MG63 (cell line): ENCODE measurements at places on chromosomes 16 and 17.

DNA sequence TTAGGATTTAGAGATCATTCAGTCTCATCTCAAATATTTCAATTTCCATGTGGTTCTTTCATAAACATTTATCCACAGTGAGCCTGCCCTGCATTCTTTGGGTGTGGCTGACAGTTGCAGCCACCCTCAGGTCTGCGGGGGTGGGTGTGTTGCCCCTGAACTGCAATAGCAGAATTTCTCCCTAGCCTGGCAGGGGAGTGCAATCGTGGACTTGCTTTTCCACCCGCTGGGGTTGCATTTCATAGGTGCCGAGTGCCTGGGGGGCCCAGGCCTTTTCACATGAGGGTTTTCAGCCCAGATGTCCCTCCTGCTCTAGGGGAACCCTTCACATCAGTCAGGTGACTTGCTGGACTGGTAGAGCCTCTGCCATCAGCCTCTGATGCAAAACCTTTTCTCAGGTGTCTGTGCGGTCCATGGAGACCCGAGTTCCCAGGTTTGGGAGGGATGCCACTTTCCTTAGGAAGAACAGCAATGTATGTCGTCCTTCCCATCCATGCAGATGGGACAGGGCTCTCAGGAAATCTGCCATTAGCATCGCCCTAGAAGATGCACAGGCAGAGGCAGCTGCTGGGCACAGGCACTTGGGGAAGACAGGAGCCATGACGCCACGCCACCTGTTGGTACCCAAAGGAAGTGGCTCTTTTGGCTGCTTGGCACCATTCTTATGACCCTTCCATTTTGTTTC lies 2.4 kb upstream of the USP36 start:
- DNase-seq = peak; percentile 47

- DNase-seq = no peak
Measured at GRCh38 chr17:10757067-10757466, 27.2 kb upstream of the TMEM220 start.

DNA sequence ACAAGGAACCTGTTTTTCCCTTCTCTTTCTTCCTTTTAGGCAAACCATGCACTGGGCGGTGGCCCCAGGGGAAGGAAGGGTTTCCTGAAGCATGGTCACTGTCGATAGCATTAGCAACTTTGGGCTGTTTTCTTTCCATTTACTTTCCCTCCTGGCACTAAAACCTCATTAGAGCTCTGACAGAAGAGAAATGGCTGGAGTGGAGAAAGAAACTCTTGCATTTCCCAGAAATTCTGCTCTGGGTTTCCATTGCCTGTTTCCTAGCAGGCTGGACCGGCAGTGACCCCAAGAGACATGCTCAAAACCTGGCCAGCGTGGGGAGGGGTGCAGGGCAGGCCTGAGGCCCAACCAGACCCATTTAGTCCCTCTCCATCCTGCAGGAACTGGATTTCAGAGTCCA lies 230.7 kb upstream of the CCL2 start:
- no peak for DNase-seq

DNA sequence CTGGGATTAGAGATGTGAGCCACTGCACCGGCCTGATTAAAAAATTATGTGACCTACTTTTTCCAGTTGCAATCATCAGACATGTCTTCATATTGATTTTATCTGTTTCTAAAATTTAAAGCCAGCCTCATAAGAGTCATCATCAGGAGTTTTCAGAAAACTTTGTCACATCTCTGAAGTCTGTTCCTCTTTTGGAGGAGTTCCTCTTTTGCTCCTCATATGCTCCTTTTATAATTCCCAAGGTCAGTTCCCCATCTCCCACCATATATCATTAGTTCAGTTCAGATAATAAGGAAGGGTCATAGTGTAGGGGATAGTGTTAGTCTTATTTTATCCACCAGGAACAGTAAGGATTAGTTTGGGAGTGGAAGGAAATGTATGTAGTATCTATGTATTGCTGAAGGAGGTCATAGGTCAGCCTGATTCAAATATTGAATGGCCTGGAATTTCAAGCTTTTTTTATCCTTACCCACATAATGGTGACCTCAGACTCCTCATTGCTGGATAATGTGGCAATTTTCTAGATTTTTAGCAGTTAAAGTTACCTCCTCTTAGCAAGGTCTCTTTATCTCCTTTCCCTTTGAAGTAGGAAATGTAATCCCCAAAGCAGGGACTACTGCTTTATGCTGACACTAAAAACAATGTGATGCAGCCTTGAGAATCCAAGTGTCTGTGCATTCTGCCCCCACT lies 13.8 kb upstream of the DUSP14 start:
- DNase-seq = no peak

- no peak for DNase-seq
Measured at GRCh38 chr16:81535679-81536360, 91.2 kb downstream of the CMIP start.

- DNase-seq = no peak
Measured at GRCh38 chr17:28900986-28901726, 1.7 kb downstream of the DHRS13 start.

GRCh38 chr16:7887316-7887715 lies 554.7 kb downstream of the RBFOX1 start:
- DNase-seq = no peak

DNA sequence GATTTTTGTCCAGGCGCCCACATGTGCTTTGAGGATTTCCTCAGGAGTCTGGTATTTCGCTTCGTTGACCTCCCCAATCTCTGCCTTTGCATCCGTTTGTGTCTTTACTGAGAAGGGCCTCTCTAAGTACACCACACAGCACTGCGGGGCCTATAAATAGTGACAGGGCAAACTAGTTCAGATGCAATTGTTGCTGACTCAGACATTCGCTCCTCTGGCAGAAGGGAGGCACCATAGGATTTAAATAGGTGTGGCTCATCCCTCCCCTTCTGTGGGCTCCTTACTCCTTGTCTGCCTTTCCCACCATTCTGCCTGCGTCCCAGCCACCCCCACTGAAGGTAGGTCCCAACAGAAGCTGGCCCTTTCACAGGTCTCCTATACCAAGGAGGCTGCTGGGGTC lies 192.3 kb downstream of the SHISA9 start:
- no peak for DNase-seq

DNA sequence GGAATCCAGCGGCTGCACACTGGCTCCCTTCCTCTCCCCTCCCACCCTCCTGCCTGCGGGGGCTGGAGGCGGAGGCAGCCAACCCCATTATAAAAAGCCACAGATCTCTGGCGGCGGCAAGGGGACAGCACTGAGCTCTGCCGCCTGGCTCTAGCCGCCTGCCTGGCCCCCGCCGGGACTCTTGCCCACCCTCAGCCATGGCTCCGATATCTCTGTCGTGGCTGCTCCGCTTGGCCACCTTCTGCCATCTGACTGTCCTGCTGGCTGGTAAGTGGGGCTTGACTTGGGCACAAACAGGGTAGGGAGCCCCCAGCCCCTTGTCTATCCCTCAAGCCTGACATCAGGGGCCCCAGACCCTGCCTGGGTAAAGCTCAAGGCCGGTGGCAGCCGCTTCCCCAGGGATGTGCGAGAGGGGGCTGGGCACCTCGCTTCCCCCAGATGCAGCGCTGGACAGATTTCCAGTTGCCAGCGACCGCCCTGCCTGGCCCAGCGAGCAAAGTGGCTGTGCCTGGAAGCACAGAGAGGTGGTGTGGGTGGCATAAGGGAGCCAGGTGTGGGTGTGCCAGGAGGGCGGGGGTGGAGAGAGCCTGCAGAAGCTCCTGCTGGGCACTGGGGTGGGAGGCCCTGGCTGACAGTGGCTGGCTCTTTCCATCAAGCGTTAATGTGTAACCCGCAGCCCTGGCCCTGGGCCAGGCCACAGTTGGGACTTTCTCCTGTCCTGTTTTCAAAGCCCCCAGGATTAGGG lies at the start of gene CX3CL1:
Gene CX3CL1, plus strand, starts transcription at position 119 of the 745 bp plus-strand sequence. Its CDS starts 79 bp downstream, at position 198.
- DNase-seq = peak; percentile 36

DNA sequence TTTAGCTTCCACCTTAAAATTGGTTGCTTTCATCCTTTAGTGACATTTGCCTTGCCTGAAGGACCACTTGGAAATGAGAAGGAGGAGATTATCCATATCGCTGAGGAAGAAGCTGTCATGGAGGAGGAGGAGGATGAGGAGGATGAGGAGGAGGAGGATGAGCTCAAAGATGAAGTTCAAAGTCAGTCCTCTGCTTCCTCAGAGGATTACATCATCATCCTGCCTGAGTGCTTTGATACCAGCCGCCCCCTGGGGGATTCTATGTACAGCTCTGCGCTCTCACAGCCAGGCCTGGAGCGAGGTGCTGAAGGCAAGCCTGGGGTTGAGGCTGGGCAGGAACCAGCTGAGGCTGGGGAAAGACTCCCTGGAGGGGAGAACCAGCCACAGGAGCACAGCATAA lies 11.5 kb upstream of the TMEM106A start:
- DNase-seq = no peak

DNA sequence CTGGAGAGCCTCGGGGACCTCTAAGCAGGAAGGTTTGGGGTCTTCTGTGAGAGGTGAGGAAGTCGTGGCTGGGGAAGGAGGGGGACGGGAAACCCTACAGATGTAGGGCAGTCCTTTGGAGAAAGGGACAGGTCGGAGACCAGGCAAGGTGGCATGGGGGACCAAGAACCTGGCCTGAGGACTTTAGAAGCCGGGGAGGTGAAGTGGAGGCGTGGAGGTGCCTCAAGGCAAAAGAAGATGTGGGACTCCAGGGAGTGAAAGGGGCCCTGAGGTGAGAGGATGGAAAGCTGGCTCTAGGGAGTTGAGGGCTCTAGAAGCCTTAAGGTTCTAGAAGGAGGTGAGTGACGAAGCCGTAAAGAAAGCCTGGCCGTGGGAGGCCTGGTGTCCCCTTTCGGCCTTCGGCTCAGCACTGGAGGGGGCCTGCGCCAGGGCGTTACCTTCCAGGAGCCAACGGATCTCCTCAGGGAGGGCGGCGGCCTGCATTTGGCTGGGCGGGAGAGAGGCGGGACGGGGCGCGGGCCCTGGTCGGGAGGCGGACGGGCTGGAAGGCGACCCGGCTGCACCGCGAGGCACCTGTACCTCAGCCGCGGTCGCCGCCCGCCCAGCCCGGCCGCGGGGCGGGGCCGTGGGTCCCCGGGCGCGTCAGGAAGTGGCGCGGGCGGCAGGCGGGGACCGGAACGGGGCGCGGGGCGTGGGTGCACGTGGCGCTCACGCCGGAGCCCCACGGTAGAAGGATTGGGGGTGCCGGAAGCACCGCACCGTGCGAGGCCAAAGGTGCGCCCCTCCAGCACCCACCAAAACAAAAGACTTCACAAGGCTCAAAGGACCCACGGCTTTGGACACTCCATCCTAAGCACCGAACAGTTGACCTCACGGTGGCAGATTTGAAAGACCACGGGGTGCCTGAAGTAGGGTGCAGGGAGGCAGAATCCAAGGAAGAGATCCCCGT lies at the start of gene SKAP1:
Gene SKAP1, minus strand, starts transcription at position 577 of the 949 bp plus-strand sequence.
- no peak for DNase-seq

GRCh38 chr17:10620823-10621222 lies 36.3 kb downstream of the MYH3 start:
- DNase-seq = no peak
